ENCODE measurements at places on chromosomes 1 and 21. TPM values are rescaled to one million over a fixed set of nuclear protein-coding genes. Genes with fewer than 3 reads are reported as not detected.
A peak's percentile ranks its signal among the peaks of the same experiment; 100 is the strongest.

DNA sequence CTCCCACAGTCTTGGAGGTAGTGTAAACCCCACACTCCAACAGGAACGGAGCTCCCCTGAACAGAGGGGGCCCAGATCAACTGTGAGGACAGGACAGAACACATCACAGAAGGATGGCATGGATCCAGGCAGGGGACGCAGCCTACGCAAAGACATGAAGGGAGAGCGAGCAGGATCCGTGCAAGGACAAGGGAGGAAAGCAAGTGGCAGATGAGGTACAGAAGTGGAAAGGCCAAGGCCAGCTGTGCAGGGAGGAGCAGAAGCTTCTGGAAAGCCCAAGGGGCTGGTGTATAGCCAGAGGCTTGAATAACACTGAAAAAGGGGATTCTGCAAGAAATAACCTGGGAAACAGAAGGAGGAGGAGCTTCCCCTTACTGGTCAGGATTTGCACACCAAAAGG lies 81.2 kb downstream of the SIPA1L2 start:
- H3K4me1 ChIP-seq = no peaks in the 10 kb centered on the region
- no peaks in the 10 kb centered on the region for H3K27me3 ChIP-seq
- H3K4me3 ChIP-seq = no peak overlapping the region
- no peak overlapping the region for H3K27ac ChIP-seq
- no peak for DNase-seq

GRCh38 chr1:188937965-188938551 lies 1539.6 kb downstream of the BRINP3 start:
- no peak overlapping the region for H3K27ac ChIP-seq
- no peak for DNase-seq
- no peaks in the 10 kb centered on the region for H3K27me3 ChIP-seq
- no peaks in the 10 kb centered on the region for H3K4me1 ChIP-seq
- H3K36me3 ChIP-seq = no peaks in the 10 kb centered on the region

The PEX11B gene
- total RNA-seq = 33.2 TPM

The NBPF6 gene
- total RNA-seq = not detected

The PPCS gene
- 31.7 TPM for total RNA-seq

DNA sequence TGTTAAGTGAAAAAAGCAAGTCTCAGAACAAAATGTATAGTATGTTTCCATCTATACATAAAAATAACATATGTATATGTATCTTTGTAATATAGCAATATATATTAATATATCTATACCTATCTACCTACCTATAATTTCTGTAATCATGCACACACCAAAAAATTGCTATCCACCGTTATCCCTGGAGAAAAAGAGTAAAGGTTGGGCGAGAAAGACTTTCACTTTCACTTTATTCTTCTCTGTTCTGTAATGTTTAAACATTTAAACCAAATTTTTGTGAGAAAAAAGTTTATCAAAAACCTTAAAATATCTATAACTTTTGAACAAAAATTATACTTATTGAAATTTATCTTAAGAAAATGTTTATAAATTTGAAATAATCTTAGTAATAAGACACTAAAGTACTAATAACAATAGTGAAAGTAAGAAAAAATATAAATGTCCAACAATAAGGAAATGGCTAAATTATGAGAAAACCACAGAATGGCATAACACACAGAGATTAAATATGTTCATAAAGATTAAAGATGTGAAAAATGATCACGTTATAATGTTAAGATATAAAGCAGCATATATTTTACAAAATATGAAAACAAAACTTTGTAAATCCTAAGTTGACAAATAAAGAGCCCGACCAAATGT lies 74.0 kb upstream of the LRRC53 start:
- no peaks in the 10 kb centered on the region for H3K27me3 ChIP-seq
- H3K27ac ChIP-seq = no peak overlapping the region
- DNase-seq = no peak
- peak overlapping the region; percentile 79 for H3K4me3 ChIP-seq

- H3K27ac ChIP-seq = peak overlapping the region; percentile 50
- H3K27me3 ChIP-seq = peaks cover 6% of the 10 kb centered on the region
- no peaks in the 10 kb centered on the region for H3K36me3 ChIP-seq
These were observed 1.0 kb downstream of the ROR1 start for GRCh38 chr1:63774617-63775417.

DNA sequence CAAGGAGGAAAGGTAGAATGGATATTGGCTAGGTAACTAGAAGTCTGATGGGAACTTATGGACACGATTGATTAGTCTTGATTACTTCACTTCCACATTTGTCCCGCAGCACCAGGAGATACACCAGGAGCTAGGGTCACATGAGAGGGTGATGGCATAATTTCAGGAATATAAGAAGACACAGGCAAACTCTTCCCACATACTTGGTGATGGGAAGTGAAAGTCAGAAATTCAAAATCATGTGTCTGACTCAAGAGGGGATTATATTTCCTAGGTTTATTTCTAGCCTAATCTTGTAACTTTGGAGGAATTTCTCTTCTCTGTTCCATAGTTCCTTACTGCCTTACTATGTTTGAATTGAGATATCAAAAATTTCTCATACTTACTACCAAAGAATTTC lies 185.0 kb downstream of the PBX1 start:
- no peaks in the 10 kb centered on the region for H3K27me3 ChIP-seq
- H3K4me3 ChIP-seq = no peak overlapping the region
- DNase-seq = no peak
- H3K4me1 ChIP-seq = peaks cover 28% of the 10 kb centered on the region
- peaks cover 4% of the 10 kb centered on the region for H3K36me3 ChIP-seq

The SMYD2 gene
- 28.3 TPM for total RNA-seq

DNA sequence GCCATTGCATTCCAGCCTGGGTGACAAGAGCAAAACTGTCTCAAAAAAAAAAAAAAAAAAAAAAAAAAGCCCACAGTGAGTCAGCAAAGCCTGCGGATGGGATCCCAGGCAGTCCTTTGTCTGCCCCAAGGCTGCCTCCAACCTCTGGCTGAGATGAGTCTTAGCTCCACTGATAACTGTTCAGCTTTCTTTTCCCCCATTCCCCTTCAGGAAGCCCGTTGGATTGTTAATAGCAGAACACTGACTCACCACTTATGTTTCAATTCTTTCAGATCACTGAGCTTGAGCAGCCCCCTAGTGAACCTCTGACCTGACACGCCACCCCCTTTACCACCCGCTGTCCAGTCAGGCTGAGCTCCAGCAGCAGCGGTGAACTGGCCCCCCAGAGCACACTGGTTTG lies 57.5 kb downstream of the ERG start:
- 0 out of 2 replicates have a peak overlapping the region, but pooled peaks have one; percentile 14 for H3K4me3 ChIP-seq
- H3K27me3 ChIP-seq = peaks cover 5% of the 10 kb centered on the region
- no peaks in the 10 kb centered on the region for H3K36me3 ChIP-seq
- H3K4me1 ChIP-seq = peaks cover 41% of the 10 kb centered on the region
- peak overlapping the region; percentile 86 for H3K27ac ChIP-seq

GRCh38 chr1:145845514-145846161 lies at the start of gene NUDT17:
Gene NUDT17 (plus strand): TSS chr1:145845630. CDS start chr1:145845641, 11 bp downstream.
- H3K4me1 ChIP-seq = peaks cover 27% of the 10 kb centered on the region
- peaks cover 18% of the 10 kb centered on the region for H3K36me3 ChIP-seq
- peaks cover 4% of the 10 kb centered on the region for H3K27me3 ChIP-seq
- no peak within 1 kb of the TSS for H3K4me3 ChIP-seq
- H3K27ac ChIP-seq = no peak within 1 kb of the TSS

DNA sequence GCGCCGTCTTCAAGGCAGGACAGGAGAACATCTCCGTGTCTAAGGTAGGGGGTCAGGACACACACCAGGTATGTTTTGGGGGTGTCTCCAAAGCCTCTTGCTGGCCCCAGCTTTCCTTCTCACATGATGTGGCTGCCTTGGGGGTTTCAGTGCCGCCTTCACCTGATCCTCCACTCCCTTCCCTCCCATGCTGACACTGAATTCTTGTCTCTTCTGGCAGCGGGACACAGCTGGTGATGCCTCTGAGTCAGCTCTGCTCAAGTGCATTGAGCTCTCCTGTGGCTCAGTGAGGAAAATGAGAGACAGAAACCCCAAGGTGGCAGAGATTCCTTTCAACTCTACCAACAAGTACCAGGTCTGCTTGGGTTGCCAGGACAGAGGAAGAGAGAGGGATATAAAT lies 13.5 kb downstream of the ATP1A2 start:
- peak; percentile 13 for DNase-seq
- H3K27ac ChIP-seq = no peak overlapping the region
- peaks cover 30% of the 10 kb centered on the region for H3K27me3 ChIP-seq
- H3K4me1 ChIP-seq = peaks cover 41% of the 10 kb centered on the region
- H3K4me3 ChIP-seq = no peak overlapping the region

The GOLT1A gene
- total RNA-seq = 0.28 TPM

DNA sequence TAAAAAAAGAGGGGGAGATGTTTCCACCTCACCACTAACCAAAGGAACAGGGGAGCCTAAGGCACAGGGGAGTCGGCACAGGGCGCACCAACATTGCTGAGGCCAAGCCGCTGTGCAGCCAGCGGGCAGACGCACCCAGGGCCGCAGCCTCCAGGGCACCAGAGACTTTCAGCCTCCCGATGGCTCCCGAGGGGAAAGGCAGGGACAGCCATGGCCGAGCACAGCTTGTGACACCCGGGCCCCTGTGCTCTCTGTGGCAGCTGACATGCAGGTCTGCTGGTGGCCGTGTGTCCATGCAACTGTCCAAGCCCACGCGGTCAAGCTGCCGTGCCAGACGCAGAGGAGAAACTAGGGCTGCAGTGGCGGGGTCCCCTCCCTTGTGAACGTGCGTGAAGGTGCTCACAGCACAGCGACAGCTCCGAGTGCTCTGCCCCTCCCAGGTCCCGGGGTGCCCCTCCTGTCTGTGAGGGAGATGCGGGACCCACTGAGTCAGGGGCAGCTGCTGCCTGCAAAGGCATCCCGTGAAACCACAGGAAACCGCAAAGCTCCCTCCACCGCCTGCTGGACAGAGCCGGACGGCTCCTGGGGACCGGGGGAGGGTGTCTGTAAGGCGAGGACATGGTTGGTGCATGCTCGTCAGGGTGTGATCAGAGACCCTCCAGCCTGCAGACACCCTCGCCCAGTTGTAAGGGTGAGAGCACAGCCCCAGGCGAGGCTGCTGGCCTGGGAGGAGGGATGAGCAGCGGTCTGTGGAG lies 2.5 kb downstream of the KRTAP10-11 start:
- DNase-seq = no peak
- no peak overlapping the region for H3K4me3 ChIP-seq
- H3K27me3 ChIP-seq = peaks cover 8% of the 10 kb centered on the region
- no peaks in the 10 kb centered on the region for H3K4me1 ChIP-seq
- peaks cover 21% of the 10 kb centered on the region for H3K36me3 ChIP-seq

The C2CD4D gene
- total RNA-seq = not detected

The DUSP23 gene
- 25.9 TPM for total RNA-seq

The SELL gene
- not detected for total RNA-seq

DNA sequence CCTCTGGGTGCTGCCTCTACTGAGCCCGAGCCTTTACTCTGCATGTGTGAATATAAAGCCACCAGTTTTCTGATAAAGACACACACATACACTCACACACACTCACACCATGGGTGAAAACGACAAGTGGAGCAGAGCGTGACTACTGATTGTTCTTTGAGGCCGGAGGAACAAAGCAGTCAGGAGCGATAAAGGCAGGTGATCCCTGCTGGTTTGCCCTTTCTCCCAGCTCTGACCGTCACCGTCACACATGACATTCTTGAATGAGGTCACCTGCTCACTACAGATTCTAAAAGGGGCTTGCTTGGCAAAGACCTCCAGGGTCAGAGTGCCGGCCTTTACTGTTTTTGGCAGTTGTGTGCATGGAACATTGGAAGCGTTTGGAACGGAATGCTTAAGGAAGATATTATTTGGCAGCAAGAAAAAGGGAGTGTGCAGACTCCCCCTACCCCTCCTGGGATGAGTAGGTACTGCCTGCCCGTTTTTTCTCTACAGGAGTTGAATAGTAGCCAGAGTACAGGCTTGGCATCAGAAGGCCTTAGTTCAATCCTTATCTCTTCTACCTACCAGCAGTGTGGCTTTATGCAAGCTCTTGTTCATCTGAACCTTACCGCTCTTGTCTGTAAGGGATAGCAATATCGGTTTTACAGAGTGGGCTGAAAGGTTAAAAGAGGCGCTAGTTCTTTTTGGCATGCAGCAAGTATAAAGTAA lies 79.7 kb downstream of the PBX1 start:
- peak overlapping the region; percentile 92 for H3K27ac ChIP-seq
- peaks cover 25% of the 10 kb centered on the region for H3K36me3 ChIP-seq
- no peaks in the 10 kb centered on the region for H3K27me3 ChIP-seq

DNA sequence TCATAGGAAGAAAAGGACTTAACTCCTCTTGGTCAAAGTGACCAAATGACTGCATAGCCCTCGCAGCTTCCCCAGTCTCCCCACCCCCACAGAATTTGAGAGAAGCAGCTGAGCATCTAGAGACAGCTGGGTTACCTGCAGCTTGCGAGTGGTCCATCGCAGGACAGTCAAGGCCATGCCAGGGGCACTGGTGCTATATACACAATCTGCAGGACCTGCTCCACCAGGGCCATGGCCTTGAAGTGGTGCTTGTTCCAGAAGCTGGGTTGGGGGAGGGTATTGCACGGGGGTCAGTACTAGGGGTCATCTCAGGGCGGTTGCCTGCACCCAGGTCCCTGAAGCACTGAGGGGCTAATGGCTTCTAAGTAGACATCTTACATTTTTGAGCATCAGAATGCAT lies 10.4 kb downstream of the MRTO4 start:
- H3K4me1 ChIP-seq = peaks cover 23% of the 10 kb centered on the region
- no peaks in the 10 kb centered on the region for H3K27me3 ChIP-seq
- no peak overlapping the region for H3K4me3 ChIP-seq
- no peak overlapping the region for H3K27ac ChIP-seq

- H3K4me3 ChIP-seq = peak overlapping the region; percentile 93
- DNase-seq = peak; percentile 88
- peaks cover 9% of the 10 kb centered on the region for H3K27me3 ChIP-seq
These were observed 167.2 kb downstream of the RUNX1 start for GRCh38 chr21:34881839-34882371.

DNA sequence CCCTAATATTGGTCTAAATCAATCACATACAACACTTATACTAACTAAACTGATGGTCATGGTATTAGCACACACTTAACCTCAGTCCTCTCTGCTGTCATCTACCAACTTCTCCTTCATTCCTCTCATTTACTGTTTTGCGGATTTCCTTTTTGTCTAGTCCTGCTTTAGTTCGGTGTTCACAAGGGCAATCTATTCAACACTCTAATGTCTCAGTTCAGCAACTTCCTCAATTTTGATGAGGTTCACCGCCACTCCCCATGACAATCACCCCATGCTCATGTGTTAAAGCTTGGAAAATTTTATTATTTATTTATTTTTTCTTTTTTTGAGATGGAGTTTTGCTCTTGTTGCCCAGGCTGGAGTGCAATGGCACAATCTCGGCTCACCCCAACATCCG lies 301.1 kb downstream of the PTPRC start:
- no peak overlapping the region for H3K27ac ChIP-seq
- H3K36me3 ChIP-seq = peaks cover 8% of the 10 kb centered on the region
- H3K4me3 ChIP-seq = no peak overlapping the region
- H3K4me1 ChIP-seq = peaks cover 8% of the 10 kb centered on the region
- no peaks in the 10 kb centered on the region for H3K27me3 ChIP-seq
- DNase-seq = no peak

The CDCP2 gene
- not detected for total RNA-seq

The LAMB3 gene
- total RNA-seq = 12.4 TPM

- H3K27ac ChIP-seq = peak overlapping the region; percentile 97
- no peak for DNase-seq
- peaks cover 4% of the 10 kb centered on the region for H3K27me3 ChIP-seq
- H3K36me3 ChIP-seq = peaks cover 5% of the 10 kb centered on the region
- peaks cover 50% of the 10 kb centered on the region for H3K4me1 ChIP-seq
- peak overlapping the region; percentile 89 for H3K4me3 ChIP-seq
These were observed 440 bp downstream of the PIGP start for GRCh38 chr21:37072274-37072987.

- H3K27me3 ChIP-seq = peaks cover 8% of the 10 kb centered on the region
- H3K27ac ChIP-seq = no peak overlapping the region
- no peak for DNase-seq
- no peak overlapping the region for H3K4me3 ChIP-seq
- peaks cover 8% of the 10 kb centered on the region for H3K36me3 ChIP-seq
These were observed 22.5 kb upstream of the KCTD3 start for GRCh38 chr1:215544566-215544965.

The S100A9 gene
- total RNA-seq = not detected
